ENCODE measurements at places on chromosomes 6 and 20.

DNA sequence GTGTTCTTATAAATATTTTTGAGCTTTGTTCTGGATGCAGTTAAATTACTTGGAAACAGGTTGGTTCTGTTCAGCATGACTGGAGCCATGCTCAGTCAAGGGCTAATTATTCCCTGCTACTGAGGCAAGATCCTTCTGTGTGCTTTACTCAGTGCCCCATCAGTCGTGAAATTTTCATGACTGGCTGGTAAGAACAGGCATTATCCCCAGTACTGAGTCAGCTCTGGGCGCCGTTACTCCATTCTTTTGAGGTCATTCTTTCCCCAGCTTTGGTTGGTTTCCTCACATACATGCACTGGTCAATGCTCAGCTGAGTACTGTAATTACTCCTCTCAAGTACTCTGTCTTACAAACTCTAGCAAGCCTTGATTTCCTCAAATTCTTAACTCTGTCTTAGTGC, 71.3 kb downstream of the CDKAL1 start:
- no peak for DNase-seq

- DNase-seq: no peak
Measured at GRCh38 chr20:48729538-48729937, 98.3 kb downstream of the PREX1 start.

DNA sequence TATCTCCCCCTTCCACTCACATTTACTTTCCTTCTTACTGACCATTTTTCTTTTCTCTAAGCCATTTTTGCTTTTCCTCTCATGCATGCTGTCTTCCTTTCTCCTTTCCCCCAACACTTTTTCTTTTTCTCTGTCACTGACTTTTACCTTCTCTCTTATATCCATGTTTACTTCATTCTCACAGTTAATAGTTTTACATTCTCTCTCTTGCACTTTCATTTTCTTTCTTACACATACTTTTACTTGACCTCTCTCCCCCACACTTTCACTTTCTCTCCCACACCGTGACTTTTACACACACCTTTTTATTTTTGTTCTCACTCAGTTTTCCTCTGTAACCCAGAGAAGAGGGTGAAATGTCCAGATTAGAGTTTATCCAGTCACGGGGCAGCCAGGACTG, 636.3 kb downstream of the PTPRT start:
- no peak for DNase-seq

GRCh38 chr6:145844933-145845540, 30.4 kb upstream of the FBXO30 start:
- DNase-seq: peak; percentile 66

- no peak for DNase-seq
Measured at GRCh38 chr6:130900913-130901312, 73.7 kb downstream of the SMLR1 start.

DNA sequence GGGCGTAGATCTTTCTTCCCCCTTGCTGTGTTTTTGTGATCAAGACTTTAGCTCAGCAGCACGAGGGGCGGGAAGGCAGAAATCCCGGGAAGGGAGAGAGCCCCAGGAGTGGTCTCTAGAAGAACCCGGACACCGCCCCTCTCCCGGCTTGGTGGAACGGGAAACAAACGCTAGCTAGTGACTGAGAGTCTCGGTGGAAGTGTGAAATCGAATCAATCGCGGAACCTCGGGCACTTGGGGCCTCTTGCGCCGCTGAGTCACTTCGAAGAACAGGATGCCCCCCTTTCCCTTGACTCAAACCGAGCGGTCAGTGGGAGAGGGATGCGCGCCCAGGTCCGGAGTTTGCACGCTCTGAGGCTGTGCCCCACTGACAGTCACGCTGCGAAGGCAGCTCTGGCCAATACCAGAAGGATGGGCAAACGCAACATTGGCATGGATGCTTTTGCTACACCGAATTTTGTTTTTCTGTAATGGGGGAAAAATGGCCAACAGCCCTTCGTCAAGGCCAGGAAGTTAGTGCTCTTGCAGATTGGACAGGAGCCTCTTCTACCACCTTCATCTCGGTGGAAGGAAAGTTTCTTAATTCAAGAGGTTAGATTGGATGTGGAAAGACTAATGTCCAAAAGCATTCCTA, 1.6 kb upstream of the OLIG3 start:
- no peak for DNase-seq

- DNase-seq: no peak
Measured at GRCh38 chr6:168756009-168756634, 315.1 kb downstream of the SMOC2 start.

- peak; percentile 50 for DNase-seq
Measured at GRCh38 chr6:152270301-152270925, 366.7 kb downstream of the SYNE1 start.

- no peak for DNase-seq
Measured at GRCh38 chr6:119542037-119542436, 192.5 kb upstream of the MAN1A1 start.

- no peak for DNase-seq
Measured at GRCh38 chr6:44624226-44624625, 236.7 kb downstream of the CDC5L start.

DNA sequence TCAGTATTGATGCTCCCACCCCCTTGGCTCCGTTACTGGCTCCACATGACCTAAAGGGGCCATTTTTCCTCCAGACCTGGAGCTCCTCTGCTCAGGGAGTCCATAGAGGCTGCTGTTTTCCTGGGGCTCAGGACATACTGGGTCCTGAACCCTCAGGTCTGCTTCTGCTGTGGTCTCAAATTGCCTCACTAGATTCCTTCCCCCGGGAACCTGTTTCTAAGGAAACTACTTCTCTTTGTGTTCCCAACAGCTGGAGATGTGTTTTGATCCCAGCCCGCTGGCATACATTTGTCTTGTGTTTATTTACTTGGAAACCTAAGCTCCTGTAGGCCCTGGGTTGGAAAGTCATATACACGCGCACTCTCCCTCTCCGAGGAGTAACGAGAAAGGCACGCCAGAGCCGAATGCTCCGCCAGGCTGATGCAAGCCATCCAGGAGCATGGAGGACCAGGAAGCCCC, 222.8 kb downstream of the UST start:
- no peak for DNase-seq

DNA sequence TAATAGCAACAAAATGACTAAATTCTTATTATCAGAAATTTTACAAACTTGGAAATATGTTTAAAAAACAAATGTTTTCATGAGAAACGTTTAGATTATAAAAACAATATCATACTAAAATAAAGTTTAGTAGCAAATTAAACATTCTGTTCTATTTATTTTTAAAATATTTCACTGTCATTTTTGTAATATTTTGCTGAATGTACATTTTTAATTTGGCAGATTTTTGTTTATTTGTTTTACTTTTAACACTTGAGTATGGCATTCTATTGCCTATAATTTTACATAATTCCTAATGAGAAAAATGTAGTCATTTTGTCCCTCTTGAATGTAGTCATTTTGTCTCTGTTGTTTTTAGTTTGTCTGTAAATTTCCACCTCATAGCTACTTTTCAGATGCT, 1400.2 kb downstream of the GRIK2 start:
- no peak for DNase-seq

GRCh38 chr6:158784505-158784904, 34.7 kb downstream of the EZR start:
- no peak for DNase-seq

DNA sequence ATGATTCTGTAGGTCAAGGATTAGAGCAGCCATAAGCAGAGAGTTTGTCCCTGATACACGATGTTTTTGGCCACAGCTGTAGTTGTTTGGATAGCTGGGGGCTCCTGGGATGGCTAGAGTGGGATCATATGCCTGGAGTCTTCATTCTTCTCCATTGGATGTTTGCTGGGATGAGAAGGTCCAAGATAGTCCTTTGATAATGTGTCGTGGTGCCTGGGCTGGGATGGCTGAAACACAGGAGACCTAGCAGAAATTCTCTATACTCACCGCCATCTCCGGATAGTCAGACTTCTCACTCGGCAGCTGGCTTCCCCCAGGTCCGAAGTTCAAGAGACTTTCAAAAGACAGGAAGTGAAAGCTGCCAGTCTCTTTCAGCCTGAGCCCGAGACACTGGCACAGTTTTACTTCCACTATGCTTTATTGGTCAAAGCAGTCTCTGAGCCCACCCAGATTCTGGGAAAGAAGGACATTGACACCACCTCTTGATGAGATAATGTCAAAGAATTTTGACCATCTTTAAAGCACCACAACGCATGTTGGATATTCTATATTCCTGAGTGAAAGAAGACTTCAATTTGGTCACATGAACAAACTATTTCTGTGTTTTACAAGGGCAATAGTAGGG, 16.0 kb downstream of the MARCKS start:
- DNase-seq: no peak

- DNase-seq: no peak
Measured at GRCh38 chr6:169623343-169623742, 78.5 kb downstream of the WDR27 start.

GRCh38 chr6:32685603-32686002, 19.1 kb upstream of the HLA-DQB1 start:
- DNase-seq: no peak

GRCh38 chr6:14053811-14054210, 63.8 kb upstream of the CD83 start:
- DNase-seq: no peak

DNA sequence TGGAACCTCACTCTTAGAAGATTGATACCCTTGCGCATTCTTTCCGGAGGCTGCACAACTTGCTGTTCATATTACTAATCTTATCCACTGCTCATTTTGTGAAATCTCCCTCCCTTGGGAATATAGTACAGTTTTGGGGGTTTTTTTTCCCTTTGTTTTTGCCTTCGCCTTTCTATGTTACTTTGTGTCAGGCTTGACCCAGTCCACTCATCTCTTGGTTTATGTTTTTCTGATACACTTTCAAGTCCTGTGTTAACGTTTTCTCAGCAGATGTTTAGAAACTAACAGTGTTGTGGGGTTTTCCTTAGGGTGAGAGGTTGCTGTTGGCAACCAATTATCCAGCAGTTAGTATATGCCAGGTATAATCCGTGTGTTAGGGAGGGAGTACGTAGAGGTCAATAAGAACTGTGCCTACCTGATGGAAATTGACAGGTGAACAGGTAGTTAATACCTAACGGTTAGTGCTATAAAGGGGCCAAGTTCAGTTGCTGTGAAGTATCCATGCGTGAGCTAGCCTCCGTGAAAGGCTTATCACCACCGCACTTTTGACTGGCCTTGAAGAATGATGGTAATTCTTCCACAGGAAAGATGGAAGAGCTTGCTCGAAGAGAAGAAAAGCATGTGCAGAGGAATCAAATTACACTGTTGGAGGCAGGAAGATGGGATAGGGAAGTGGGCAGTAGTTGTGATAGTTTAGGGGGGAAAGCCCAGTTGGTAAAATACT, 1.4 kb downstream of the NFYA start:
- DNase-seq: peak; percentile 85

GRCh38 chr6:3509336-3509735, 52.5 kb upstream of the SLC22A23 start:
- no peak for DNase-seq

DNA sequence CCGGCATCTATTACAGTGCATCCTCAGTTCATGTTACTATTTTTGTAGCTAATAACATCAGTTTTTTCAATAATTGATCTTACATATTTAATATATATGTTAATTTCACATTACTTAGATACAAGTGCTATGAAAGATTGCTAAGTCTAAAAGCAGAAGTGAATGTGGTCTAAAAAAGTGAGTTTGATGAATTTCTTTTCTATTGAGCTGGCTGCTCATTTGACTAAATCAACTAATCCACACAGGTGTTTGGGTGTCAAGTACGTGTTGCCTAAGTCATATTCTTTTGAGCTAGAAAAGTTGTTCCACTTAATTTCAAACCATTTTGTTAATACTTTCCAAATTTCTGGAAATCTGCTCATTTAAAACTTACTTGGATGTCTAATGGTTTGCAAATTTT, 46.6 kb upstream of the EZR start:
- DNase-seq: no peak

- DNase-seq: peak; percentile 91
Measured at GRCh38 chr20:34271956-34272355, 30.7 kb downstream of the ASIP start.

- DNase-seq: no peak
Measured at GRCh38 chr6:45800911-45801310, 214.7 kb downstream of the CLIC5 start.

DNA sequence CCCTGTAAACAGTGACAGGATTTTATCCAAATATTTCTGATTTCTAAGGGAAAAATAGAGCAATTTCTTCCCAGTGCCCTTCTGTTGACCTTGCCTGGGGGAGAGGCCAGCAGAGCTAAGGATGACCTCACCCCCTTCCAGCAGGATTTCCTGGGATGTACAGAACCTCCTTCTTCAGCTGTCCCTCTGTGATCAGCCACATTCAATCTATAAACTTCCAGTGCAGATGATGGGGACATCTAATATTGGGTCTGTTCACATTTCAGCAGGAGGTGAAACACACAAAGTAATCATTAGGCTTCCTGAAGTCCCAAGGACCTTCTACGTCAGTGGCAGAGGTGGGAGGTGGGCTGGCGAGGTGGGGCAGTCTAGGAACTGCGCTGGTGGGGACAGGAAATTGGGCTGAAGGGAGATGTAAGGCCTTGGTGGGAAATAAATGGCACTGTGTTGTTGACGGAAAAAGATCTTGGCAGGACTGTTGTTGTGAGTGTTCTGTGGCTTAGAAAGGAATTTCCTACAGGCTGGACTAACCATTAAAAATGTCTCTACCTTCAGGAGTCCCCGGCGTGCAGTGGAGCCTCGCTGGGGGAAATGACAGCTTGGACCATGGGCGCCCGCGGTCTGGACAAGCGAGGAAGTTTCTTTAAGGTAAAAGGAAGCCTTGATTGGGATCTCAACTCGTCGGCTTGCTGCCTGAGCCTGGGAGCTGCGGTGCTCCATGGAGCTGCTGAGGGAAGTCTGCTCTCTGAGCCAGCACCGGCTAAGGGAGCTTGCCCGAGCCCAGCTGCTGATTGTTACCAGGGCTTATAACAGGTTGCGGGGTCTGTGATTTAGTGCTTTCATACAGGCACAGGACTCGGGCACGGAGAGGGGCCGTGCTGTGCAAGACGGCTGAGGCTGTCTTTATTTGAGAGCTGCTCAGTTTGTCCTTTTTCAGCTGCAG, 127.9 kb upstream of the NAA20 start:
- peak; percentile 90 for DNase-seq

DNA sequence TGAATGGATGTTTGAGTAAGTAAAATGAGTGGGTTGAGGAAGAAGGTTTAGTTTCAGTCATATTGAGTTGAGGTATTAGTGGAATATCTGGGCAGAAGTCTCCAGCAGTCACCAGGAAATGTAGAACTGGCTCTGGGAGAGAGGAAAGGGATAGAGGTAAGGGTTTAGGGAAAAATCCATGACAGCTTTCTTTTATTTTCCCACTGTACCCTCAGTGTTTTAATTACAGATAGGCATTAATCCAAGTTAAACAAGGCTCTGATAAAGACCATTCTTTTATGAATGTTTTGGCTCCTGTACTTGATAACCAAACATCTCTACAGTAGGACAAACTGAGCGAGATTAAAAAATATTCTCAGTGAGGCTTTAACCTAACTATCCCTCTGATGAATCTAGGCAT, 318.4 kb upstream of the SYNCRIP start:
- DNase-seq: no peak

GRCh38 chr6:34360556-34360955, 31.9 kb downstream of the NUDT3 start:
- peak; percentile 66 for DNase-seq

All from osteoblast (primary cell).